ENCODE measurements at places on chromosomes 16 and 17. TPM values are rescaled to one million over a fixed set of nuclear protein-coding genes. Genes with fewer than 3 reads are reported as not detected.
A peak's percentile ranks its signal among the peaks of the same experiment; 100 is the strongest.

GRCh38 chr17:70119983-70120382 is 45.0 kb downstream of the KCNJ16 start:
- no peak for DNase-seq

DNA sequence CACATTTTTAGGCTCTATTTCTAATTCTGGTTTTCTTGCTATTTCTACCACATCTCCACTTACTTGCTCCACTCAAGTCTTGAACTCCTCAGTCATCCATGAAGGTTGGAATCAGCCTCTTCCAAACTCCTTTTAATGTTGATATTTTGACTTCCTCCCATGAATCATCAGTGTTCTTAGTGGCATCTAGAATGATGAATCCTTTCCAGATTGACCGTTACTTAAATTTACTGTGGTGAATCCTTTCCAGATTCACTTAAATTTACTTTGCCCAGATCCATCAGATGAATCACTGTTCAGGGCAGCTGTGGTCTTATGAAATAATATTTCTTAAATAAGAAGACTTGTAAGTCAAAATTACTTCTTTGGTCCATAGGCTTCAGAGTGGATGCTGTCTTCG is 32.4 kb downstream of the CLTC start:
- no peak for DNase-seq

DNA sequence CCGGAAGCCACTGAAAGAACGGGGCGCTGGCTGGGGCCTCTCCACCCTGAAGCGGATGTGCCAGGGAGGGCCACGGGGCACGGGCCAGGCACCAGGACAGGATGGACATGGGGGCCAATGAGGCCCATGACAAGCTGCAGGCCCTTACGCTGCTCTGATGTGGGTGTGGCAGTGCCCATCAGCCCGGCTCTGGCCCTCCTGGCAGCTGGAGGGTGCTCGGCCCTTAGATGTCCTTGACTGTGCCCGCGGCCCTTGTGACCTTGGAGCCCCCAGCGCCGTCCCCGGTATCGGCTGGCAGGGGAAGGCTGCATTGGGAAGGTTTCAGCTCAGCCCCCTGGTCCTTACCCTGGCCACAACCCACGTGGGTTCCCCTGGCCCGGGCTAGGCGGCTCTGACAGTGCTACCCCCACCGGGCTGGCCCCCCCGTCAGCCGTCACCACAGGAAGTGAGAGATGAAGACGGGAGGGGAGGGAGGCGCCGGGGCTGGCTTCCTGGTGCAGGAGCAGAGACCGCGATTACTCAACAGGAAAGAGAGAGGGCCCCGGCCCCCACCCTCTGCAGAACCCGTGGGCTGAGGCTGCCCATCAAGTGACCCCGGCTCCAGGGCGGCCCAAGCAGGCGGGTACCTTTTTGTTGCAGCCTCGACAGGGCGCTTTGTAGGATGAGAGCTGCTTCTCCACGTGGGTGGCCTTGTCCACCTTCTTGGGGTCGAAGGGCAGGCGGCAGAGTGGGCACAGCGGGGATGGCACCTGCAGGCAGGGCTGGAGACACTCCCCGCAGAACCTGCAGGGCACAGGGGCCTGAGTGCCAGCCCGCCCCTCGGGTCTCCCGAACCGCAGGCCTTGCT is 5.3 kb downstream of the RNF166 start:
- DNase-seq, result peak; percentile 98

DNA sequence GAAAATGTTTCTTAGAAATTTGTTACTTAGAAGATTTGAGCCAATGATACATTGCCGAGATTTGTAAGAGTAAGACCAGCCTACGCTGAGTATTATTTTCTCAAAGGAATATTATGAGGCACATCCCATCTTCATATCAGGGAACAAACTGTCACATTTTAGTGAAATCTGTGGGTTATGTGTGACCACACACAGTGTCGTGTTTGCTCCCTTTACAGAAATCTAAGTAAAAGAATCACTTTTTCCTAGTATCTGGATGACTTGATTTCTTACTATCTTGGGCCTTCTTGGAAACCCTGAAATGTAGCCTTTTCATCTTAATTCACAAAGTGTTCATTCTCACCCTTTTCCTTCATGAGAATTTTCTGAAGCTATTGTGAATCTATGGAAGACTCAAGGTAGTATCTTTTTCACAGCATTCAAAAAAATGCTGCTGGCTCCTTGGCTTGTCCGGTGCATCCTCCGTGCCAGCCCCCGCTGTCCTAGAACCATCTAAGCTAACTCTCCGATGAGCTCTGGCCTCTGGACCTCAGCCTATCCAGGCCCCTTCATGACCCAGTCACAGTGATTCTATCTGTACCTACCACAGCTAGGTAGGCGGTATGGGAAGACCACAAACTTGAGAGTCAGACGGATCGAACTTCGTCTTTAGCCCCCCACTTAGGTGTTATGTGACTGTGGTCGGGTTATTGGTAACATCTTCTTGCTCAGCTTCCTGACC is 524.3 kb downstream of the MAF start:
- no peak for DNase-seq

DNA sequence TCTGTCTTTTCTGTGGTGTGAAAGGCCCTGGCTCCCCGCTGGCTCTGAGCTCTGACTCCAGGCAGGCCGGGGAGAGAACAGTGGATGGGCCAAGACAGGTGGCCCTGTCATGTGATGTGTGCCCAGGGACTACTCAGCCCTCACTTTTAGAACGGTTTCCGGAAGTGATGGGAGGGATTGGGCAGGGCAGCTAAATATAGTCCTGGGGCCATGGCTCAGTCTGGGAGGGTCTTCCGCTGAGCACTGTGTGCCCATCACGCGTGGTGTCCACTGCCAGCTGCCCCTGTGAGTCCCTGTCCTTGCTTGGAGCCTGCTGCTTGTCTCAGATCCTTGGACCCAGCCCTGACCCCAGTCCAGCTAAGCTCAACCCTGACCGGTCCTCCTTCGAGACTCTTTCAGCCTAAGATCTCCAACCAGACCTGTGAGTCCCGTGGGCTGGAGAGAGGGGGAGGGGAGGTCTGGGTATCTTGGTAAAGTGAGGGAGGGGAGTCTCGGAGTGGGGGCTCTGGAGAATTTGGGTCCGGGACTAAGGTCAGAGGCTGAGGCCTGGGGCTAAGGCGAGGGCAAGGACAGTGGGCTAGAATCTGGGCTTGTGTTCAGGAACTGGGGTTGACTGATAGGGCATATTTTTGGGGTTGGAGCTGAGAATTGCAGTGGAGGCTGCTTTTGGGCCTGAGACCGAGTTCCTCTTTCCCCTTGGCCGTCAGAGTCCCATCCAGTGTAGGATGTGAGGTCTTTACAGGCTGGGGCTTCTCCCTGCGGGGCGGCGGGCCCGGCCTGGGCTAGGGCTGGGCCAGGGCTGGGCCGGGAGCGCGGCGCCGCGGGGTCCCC is at the start of gene TRIM72:
Gene TRIM72, plus strand, starts transcription at position 243 of the 831 bp plus-strand sequence. CDS start 620 bp downstream, outside the sequence.
- no peak for DNase-seq

DNA sequence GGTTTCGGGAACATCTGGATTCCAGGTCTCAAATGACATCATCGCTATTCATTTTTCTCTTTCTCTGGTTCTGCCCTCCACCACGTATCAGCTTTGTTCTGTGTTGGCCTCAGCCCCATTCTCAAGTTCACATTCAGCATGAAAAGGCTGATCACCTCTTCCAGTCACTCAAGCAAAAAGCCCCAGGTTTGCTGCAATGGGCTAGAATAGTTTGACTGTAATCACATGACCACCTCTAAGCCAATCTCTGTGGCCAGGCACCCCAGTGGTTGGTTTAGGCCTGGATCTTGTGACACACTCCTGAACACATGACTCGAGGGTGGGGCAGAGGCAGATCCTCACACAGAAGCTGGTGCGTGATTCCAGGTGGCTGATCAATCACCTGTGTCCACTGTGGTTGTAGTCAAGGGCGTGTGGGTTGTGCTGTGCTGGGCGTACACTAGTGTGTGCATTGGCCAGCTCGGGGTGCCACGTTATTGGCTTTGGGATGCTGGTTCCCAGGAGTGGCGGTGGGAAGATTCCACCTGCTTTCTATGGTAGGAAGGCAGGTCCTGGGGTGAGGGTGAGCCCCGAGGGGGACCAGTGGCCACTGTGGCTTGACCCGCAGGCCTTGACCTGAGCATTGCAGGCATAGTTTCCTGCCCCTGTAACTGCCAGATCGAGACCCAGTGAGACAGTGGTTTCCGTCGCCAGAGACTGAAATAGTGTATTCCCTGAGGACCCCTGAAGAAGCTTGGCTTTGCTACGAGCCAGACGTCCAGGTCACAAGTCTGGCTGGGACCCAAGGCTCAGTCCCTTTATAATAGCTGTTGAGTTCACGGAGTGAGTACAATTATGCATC is 12.0 kb downstream of the EEF2K start:
- no peak for DNase-seq

GRCh38 chr16:31132303-31132979 is 3.1 kb downstream of the PRSS8 start:
- DNase-seq, result no peak

- no peak for DNase-seq
These were observed 86.5 kb downstream of the C16orf78 start for GRCh38 chr16:49459953-49460735.

- DNase-seq, result no peak
These were observed 18.9 kb upstream of the MYH10 start for GRCh38 chr17:8649157-8650118.

The TCF25 gene
- 106 TPM for total RNA-seq

The UNC13D gene
- 7.9 TPM for total RNA-seq

- no peak for DNase-seq
These were observed 244.1 kb downstream of the CCDC182 start for GRCh38 chr17:57501016-57501415.

The CES5A gene
- total RNA-seq, result not detected

DNA sequence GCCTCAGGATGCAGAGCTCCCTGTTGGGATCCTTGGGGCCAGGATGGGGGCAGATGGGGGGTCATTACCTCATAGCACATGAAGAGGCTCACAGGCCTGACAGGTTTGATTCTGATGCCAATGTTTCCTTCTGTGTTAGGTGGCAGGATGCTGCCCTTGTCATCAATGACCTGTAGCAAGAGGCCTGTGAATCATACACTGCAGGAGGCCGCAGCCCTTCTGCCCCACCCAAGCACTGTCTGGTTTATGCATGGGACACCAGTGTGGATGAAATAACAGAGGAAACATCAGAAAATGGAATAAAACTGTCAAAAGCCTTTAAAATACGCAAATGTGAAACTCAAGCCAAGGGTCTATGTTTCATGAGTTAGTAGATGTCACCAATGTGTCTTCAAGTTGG is 60.5 kb upstream of the ACSM2B start:
- no peak for DNase-seq

The EFCAB5 gene
- not detected for total RNA-seq

DNA sequence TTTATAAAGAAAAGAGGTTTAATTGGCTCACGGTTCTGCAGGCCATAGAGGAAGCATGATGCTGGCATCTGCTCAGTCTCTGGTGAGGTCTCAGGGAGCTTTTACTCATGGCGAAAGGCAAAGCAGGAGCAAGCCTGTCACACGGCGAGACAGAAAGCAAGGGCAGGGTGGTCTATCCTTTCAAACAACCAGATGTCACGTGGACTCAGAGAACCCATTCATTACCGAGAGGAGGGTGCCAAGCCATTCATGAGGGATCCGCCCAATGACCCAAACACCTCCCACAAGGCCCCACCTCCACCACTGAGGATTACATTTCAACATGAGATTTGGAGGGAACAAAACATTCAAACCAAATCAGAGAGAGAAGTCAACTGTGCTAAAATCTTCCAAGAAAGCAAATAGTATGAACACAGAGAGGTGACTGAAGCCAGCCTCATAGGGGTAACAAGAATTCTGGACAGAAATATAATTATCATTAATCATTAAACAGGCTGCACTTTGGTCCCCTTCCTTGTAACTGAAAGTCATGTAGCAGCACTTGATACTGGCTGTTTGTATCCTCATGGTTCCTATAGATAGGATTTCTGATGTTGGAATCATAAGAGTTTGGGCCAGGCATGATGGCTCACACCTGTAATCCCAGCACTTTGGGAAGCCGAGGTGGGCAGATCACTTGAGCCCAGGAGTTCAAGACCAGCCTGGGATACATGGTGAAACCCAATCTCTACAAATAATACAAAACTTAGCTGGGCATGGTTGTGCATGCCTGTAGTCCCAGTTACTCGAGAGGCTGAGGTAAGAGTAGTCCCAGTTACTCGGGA is 52.5 kb upstream of the B4GALNT2 start:
- no peak for DNase-seq

The HSD17B1 gene
- 0.83 TPM for total RNA-seq

DNA sequence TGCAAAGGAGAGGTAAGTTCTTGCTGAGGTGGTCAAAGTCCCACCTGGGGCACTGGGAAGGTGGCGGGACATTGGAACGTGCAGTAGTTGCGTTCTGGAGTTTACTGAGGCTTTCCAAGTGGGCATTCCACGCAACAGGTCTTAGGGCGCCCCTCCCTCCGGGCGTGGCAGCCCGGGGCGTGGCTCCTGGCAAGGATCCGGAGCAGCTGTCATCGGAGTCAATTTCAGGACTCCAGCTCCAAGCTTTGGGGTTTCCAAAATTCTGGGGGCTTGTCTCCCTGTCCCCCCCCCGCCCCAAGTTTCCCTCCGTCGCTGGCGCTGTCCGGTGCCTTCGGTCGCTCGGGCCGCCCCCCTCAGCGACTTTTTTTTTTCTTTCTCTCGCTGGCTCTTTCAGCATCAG is 43.1 kb upstream of the AMZ2 start:
- no peak for DNase-seq
